ENCODE measurements at places on chromosomes 7 and 10.
A peak's percentile ranks its signal among the peaks of the same experiment; 100 is the strongest.

DNA sequence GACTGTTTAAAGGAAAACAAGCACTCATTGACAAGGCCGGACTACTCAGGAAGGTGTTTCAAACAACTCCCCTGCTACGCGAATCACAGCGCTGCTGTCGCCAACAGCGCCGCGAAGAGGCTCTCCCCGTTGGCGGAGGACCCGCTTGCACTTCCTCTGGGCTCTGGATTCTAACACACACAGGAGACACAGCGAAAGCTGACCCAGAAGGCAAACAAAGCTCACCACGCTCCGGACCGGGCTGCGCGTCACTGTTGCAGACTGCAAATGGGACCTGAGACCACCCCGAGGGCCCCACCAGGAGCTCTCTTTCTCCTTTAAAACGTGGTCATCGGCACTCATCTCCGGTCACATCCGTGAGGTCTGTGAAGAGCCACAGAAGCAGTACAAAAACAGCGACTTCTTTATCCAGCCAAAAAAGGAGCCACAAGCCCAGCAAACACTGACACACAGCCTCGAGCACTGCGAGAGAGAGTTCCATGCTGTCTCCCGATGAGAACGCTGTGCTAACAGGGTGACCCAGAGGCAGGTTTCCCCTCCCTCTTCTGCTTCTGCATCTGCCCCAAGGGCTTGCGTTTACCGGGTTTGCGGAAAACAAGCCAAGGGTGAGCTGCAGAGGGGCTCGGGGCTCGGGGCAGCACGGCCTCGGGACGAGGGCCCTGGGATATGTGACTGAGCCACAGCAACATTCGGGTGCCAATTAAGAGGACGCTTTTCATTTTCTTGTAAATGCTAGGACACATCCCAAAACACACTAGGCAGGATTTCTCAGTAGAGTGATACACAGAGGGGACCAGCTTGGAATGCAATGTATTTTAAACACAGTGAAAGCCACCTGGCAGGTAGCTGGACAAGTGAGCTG lies 41.3 kb downstream of the AMZ1 start:
- DNase-seq = no peak

- DNase-seq = no peak
These were observed 12.5 kb upstream of the TMEM72 start for GRCh38 chr10:44898665-44899064.

DNA sequence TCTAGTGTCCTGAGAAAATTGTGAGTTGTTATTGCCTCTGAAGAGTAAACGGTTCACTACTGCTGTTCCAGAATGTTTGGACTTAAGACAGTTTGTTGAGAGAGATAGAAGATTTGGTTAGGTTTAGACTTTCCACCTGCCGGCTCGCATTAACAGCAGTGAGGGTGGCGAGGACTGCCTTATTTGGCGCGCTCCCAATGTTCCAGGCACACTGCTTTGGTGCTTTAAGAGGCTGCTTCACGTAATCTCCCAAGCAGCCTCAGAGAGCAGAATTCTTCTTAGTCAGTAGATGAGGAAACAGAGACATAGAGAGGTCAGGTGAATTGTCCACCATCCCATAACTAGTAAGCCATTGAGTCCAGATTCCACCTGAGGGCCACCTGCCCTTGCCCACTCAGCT lies 41.1 kb downstream of the GLRX3 start:
- DNase-seq = no peak

DNA sequence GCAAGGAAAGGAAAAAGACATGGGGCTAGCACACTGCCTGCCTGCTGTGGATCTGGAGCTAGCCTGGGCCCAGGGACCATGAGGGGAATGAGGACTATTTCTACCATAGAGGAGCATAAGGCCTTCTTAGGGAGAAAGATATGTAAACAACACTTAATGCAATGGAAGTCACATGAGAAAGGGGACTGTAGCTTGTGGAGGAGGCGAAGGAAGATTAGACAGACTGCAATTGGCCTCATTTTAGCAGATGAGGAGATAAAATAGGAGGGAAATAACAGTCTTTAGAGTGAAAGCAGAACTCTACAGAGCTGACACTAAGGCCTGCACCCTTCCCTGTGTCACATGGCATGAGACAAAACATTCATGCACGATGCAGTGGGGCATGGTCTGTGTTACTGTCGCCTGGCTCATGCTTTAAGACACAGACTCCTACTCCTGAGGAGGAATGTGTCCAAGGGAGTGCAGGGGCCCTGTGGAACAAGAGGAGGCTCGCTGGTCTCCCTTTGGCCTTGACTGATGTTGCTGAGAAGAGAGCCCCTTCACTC lies 829.3 kb upstream of the IGFBP3 start:
- no peak for DNase-seq

GRCh38 chr10:101693651-101693977 lies 1.4 kb downstream of the FBXW4 start:
- peak; percentile 26 for DNase-seq

DNA sequence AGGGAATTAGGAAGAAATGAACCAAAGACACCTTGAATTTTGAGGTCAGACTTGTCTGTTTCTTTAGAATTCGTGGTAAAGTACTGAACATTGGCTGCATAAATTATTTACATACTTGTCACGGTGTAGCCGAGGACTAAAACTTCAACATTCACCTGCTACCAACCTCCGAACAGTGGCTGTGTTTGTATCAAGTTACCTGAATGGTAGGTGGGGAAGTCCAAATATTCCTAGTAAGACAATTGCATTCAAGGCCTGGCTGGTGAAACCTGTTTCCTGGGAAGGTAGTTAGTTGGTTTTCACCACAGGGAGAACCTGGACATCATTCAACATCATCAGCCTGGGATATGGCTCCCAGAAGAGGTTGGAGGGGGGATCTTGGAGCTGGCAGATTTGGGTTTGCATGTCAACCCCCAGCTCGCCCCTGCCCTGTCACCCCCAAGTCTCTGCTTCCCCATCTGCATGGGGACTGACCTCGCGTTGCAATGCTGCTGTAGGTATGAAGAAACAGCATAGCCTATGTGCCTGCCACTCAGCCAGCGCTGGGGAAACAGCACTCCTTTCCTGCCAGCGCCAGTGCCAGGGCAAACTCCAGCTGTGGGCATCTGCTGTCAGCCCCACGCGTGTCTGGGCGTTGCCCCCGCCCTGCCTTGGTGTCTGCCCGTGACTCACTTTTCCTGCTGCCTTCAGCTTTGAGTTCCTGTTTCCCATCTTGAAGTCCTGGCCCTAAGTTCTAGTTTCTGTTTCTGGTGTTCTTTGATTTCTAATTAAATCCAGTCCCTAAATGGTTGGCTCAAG lies 12.7 kb upstream of the LARP4B start:
- DNase-seq = peak; percentile 47

- DNase-seq = no peak
These were observed 125.5 kb downstream of the RNLS start for GRCh38 chr10:88457660-88458059.

GRCh38 chr7:1181031-1181430 lies 21.0 kb upstream of the ZFAND2A start:
- no peak for DNase-seq
